ENCODE measurements at places on chromosomes 4 and X.

- no peak for DNase-seq
Measured at GRCh38 chr4:7161721-7162214, 30.6 kb upstream of the SORCS2 start.

GRCh38 chr4:184053434-184053833 is 148.3 kb downstream of the STOX2 start:
- no peak for DNase-seq

DNA sequence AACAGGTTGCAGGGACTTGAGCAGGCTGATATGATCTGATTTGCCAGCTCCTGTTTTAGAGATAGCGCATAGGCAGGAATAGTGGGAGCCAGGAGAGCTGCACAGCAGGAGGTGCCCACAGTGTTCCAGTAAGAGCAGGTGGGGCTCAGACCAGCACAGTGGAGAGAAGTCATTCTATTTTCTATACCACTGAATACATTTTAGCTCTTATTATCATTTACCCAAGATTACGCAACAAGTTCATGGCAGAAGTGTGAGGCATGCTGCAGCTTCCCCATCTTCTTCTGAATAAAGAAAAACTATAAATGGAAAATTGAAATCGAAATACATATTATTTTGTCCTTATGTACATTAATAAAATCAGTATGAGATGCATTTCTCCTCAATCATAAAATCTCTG is 114.7 kb upstream of the EDNRA start:
- no peak for DNase-seq

DNA sequence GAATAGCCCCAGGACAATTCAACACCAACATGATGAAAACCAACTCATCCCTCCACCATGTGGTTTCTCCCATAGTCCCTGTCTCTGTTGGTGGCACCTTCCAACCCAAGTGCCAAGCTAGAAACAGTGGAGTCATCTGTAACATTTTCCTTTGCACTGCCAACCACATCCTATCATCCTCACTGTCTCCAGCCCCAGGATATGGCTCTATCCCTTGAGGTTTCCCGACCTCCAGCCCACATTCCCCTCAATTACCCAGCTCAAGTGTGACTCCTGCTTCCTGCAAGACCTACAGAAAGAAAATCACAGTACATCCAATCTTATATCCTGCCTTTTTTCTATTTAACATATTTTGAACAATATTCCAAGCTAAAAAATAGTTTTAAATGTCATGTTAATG is 24.2 kb downstream of the PNMA6F start:
- DNase-seq = no peak

- no peak for DNase-seq
Measured at GRCh38 chr4:102196221-102196620, 149.1 kb downstream of the SLC39A8 start.

- DNase-seq = no peak
Measured at GRCh38 chr4:177427192-177427591, 15.0 kb downstream of the AGA start.

DNA sequence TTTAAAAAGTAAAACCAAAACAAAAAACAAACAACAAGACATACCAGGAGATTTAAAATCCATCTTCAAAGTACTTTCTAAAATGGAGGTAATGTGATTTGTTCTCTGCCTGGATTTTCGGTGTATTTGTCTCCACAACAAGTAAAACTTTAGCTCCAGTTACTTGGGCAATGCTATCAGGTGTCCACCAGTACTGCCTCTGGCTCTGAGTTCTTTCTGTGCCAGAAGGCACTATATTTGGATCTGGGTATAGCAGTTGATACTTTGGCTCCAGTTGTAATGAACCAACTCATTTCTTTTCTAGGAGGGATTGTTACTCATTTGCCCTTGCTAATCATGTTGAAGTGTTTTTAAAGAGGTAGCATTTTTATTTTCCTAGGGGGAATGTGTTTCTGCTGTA is 9.5 kb upstream of the PDLIM5 start:
- DNase-seq = no peak

DNA sequence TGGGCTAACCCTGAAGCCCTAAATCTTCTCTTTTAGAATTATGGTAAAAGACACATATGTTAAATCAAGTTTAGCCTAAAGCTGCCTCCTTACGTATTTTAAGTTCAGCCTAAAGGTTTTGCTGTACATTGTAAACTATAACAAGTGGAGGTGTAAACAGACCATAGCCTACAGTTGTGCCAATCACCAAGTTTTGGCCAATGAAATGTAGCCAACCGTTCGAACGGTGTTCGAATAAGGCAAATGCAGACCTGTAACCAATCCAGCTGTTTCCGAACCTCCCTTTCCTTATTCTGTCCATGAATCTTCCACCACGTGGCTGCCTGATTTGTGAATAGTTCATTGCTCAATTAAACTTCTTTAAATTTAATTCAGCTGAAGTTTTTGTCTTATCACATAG is 52.1 kb upstream of the TBC1D9 start:
- DNase-seq = no peak

DNA sequence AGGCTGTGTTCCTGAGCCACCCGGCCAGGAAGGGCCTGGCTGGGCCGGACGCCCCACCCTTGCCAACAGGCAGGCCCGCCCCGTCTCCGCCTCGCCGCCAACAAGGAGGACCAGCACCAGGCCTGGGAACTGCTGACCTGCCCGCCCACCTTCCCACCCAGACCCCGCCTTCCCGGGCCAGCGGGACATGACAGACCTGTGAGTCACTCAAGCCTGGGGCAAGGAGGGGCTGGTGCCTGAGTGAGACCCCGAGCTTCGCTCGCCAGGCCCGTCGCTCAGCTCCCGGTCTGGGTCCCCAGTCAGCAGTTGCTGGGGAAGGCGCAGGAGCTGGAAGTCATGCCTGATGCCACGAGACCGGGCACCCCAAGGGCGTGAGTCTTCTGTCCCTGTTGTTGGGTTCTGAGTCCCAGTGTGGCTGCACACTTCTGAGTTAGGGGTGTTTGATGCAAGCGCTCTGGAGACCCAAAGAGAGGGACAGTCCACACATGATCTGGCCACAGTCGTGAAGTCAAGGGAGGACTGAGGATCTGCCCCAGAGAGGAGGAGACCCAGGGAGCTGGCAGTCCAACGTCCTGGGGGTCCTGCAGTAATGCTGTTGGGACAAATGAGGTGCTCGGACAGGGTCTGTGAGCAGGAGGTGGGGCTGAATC is at the start of gene DNASE1L1:
Gene DNASE1L1, minus strand, starts transcription at position 33 of the 650 bp plus-strand sequence. CDS start 3,686 bp downstream, outside the sequence.
- DNase-seq = no peak

GRCh38 chrX:150616863-150617198 is 48.4 kb downstream of the MTM1 start:
- no peak for DNase-seq

- peak; percentile 3 for DNase-seq
Measured at GRCh38 chrX:130539721-130540321, 138.0 kb downstream of the RBMX2 start.

DNA sequence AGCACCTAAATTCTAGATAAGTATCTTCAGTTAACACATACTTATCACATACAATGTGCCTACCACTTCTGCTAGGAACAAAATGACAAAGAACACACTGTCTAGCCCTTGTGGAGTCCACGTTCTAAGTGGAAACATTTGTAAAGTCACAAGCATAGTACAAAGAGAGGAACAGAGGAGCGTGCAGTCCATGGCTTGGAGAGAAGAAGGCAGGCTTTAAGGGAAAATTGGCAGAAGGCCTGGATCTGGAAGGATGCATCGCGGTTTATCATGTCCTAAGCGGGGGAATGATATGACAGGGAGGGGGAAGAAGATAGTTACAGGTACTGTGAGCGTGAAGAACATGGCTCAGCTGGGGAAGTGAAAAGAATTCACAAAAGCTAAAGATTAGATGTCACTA is 218.0 kb downstream of the PRDM5 start:
- no peak for DNase-seq

DNA sequence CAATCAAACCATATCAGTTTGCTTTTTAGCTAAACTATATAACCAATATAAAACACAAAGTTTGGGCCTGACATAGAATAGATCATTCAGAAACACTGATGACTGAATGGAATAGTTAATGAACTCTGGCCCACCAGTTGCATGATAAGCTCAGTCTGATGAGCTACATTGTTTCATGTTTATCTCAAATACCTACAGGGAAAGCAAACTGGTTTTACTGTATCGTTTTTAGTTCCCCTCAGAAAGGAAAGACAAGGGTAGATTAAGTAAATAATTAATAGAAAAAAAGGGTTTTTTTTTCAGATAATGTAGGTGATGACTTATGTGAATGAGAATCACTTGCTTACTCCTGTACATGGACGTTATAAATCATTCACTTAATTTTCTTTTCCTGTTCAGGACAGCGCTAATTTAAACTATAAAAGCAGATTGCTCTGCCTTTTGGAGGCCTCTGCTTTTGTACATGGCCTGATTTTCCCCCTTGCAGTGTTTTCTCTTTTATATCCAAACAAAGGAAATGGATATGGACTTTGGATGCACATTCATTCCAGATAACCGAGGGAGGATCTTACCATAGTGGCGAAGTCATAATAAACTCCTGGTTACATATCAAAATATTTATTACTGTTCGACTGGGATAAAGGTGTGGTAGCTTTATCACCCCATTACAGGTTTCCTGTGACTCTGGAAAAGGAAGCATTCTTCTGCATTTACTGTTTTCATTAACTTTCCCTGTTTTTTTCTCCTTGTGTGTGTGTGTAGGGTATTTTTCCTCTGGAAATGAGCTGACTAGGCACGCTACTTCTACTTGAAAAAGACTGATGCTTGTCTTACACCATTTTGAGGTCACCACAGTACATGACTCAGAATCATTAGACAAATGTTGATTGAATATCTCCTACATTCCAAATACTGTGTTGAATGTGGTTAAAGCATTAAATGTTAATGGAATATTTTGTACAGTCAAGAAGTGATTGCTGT is 373.1 kb upstream of the HS3ST1 start:
- no peak for DNase-seq

GRCh38 chr4:145218251-145218650 is 37.9 kb upstream of the OTUD4 start:
- DNase-seq = no peak

- no peak for DNase-seq
Measured at GRCh38 chrX:1902901-1903235, 288.0 kb downstream of the ASMT start.

DNA sequence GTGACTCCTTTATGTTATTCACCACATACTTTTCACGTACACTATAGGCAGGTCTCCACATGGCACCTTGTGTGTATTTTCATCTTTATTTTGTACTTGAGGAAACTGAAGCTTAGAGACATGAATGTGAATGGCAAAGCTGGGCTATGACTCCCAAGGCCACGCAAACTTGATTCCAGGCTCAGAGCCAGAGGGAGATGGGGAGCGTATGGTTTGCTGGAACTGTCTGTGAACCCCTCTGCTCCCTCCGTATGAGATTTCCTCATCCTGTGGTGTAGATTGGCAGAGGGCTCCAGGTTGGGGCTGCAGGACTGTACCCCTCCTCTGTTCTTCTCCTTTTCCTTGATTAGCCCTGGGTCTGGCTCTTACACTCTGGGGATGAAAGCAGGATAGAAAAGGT is 16.1 kb upstream of the STARD8 start:
- DNase-seq = no peak

DNA sequence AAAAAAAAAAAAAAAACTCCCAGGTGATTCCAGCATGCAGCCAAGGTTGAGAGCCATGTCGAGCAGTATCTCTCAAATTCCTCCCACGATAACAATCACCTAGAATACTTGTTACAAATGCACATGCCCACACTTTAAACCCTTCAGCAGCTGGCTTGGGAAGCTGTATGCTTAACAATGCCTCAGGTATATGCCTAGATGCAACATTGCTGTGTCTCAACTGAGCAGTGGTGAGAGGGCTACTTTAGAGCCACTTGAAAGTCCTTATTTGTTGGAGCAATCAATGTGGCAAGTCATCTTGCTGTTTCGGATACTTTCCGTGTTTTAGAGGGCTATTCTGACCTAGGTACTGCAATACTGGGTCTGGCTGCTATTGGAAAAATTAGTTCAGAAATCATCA is 487.4 kb downstream of the INPP4B start:
- no peak for DNase-seq

GRCh38 chr4:103664436-103665075 is 55.2 kb downstream of the TACR3 start:
- no peak for DNase-seq

GRCh38 chr4:71586087-71586763 is 197.7 kb downstream of the GC start:
- DNase-seq = no peak

- DNase-seq = no peak
Measured at GRCh38 chr4:56828784-56829535, 7.5 kb upstream of the SPINK2 start.

- no peak for DNase-seq
Measured at GRCh38 chrX:113741744-113742143, 842.1 kb upstream of the HTR2C start.

- no peak for DNase-seq
Measured at GRCh38 chr4:38290366-38290765, 330.2 kb downstream of the PTTG2 start.

DNA sequence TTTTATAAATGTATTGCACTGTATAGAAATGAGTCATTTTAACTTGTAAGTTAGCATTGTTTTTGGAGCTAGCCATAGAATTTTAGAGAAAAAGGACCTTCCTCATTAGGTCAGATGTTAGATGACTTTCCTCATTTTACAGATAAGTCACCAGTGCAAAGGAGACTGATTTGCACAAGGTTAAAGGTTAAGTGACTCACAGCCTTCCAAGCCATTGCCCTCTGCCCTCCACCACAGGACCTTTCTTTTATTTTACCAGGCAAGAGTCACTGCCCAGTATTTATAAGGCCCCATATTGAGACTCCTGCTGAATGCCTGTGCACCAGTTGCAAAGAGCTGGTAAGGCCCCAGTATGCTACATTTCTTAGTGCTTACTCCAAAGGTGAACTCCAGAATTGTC is 4.2 kb upstream of the ABCG2 start:
- DNase-seq = no peak

DNA sequence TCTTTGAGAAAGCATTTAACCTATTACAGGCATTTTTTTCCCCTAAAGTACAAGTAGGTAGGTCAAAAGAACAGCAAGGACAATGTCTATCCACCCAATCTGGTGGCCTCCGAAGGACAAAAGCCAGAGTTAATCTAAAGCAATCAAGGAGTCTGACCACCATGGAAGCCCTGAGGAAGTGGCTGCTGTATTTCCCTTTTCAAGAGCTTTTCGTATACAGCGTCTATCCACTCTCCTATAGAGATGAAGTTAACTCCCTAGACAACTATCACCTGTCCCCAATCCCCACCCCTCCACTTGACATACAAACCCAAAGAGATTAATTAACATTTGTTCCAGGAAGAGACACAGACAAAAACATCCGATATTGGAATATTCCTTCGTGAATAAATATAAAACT is 85.5 kb downstream of the SNCA start:
- no peak for DNase-seq

GRCh38 chr4:23903859-23904438 is 14.1 kb upstream of the PPARGC1A start:
- DNase-seq = peak; percentile 43

DNA sequence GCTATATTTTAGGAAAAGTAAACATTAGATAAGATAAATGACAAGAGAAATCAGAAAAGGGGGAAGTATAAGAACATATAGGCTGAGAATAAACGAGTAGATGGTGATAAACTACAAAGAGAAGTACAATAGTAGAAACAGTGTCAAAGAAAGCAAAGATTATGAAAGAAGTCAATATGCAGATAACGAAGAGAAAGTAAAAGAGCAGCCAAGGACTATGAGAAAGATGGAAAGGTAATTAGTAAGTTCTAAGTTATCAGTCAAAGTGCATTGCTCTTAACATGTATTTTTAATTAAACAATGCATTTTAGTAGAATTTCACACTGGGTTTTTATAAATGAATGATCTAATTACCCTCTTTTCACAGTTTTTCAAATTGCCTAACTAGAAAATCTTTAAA is 1801.3 kb upstream of the PCDH10 start:
- no peak for DNase-seq

GRCh38 chr4:73693811-73694210 is 46.6 kb upstream of the CXCL8 start:
- no peak for DNase-seq
